ENCODE measurements at places on chromosomes 3 and 15.

DNA sequence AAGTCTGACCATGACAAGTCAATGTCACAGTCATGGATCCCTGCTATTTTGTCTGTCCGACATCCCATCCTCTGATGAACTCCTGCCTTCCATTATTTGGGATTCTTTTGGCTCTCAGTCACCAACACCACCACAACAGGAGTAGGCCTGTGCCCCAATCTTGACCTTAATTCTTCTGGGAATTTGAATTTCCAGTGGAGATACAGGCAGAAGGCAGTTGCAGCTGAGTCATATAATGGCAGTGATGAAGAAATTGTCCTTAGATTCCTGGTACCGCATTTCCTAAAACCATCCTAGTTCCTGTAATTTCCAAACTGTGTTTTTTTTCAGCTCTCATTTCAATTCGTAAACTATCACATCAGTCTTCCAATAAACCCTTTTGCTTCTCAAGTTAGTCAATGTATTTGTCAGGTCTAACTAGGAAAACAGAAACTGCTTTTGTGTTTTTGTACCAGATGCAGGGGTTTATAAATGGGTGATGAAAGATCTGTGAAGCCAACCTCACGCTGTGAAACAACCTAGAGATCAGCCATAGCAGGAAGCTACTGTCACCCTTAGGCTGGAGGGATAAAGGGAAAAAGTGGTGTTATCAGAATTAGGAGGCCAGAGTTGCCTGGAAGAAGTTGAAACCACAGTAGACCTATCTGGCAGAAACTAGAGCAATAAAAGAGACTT lies 126.3 kb upstream of the TMEM108 start:
- DNase-seq: no peak

DNA sequence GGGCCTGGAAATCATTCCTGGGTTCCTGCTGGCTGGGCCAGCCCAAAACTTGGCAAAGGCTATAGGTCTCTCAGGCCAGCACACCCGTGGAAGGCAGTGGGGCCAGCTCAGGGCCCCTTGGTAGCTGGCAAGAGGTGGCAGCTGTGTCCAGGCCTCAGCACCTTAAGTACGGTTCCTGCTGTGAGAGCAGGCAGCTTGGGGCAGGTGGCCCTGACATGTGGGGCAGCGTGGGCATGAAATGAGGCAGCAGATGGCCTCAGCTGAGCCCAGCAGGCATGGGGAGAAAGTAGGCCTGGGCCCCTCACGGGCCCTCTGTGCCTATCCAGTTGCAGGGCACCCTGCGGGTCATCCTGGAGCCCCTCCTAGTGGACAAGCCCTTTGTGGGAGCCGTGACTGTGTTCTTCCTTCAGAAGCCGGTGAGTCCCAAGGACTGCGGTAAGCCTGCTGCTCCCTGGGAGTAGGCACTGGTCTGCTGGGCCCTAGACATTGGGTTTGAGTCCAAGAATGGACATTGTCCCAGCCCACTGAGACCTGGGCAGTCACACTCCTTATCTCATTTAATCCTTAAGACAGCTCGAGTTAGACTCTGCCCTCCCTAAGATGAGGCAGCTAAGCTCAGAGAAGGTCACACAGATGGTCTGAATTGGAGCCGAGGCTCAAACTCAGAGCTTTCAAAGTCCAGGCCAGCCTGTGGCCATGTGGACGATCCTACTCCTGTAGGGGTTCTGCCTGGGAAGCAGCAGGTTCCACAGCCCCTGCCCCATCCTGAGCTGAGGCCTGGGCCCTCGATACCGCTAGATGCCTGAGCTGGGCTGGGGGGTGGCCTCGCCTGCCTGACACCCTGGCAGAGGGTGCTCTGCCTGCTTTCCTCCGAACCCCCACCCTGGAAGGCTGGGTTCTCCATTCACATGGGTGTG lies 25.5 kb downstream of the ESYT3 start:
- DNase-seq: no peak

- no peak for DNase-seq
These were observed 43.1 kb upstream of the FNDC3B start for GRCh38 chr3:171996178-171996817.

GRCh38 chr15:32909431-32909830 lies 191.6 kb downstream of the GREM1 start:
- DNase-seq: no peak

- no peak for DNase-seq
These were observed 215.5 kb downstream of the LRRC3B start for GRCh38 chr3:26838026-26838425.

DNA sequence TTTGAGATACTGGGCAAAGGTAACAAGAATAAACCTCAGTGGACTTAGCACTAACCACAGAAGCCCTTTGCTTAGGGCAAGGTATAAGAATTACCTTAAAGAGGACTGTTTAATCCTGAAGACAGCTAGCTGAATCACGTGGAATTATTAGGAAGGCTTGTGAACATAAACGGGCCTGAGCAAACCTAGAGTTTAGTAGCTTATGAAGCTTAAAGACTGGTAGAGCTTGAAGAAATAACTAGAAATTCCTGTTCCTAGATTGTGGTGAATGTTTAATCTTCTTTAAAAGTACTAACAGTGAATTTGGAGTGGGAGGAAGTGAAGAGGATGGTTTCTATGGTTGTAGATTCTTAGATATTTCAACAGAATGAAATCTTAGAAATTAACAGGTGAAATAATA lies 428.9 kb upstream of the THRB start:
- DNase-seq: no peak

DNA sequence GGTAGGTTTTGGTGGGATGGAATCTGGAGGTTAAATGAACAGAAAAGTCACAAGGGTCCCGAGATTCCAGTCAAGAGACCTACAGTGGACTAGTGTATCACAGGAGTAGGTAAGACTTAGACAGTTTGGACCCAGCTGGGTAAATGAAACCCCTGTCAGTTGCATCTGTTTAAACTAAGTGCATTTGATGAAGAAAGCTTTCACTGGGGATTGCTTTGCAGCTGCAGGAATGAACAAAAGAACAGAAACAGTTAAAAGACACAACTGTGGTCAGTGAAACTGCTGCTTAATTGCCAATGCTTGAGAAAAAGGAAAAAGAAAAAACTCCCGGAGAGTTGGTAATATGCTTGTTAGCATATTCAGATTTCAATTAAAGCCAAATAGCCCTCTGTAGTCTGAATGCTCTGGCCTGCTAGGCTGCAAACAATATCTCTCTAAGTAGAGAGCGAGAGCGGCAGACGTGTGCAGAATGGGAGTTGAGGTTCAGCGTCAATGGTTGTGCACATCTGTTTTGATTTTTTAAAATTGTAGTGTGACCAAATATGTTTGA lies 37.1 kb downstream of the OXNAD1 start:
- DNase-seq: no peak

GRCh38 chr3:70743754-70744153 lies 431.3 kb upstream of the MDFIC2 start:
- DNase-seq: no peak

DNA sequence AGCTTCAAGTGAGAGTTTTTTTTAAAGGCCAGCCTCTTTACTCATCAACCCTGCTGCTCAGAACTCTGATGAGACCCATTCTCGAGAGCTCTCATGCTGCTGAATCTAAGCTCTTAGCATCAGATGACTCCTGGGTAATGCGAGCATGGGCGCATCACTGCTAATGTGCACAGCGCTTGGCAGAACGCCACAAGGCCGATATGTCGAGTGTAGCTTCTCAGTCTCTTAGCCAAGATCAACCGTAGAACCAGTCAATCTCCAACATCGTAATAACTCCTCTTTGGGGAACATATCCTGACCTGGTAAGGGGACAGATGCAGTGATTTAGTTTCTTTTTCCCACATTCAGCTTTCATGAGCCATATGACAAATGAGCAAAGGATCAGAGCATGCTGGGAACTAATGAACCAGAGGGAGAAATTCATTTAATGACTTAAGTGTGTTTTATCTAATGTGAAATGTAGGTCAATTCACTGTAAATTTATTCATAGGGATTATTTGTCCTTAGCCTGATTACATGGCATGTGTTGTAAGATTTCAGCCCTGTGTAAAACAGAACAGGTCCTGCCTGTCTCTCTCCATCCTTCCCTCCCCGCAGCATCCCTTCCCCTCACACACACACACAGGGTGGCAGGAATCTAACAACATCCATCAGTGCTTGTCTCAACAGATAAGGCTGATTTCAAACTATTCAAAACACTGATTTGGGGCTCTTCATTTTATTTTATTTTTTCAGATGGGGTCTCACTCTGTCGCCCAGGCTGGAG lies 195.4 kb upstream of the C2CD4B start:
- peak; percentile 81 for DNase-seq

GRCh38 chr3:189344996-189345395 lies 173.2 kb downstream of the TPRG1 start:
- no peak for DNase-seq

DNA sequence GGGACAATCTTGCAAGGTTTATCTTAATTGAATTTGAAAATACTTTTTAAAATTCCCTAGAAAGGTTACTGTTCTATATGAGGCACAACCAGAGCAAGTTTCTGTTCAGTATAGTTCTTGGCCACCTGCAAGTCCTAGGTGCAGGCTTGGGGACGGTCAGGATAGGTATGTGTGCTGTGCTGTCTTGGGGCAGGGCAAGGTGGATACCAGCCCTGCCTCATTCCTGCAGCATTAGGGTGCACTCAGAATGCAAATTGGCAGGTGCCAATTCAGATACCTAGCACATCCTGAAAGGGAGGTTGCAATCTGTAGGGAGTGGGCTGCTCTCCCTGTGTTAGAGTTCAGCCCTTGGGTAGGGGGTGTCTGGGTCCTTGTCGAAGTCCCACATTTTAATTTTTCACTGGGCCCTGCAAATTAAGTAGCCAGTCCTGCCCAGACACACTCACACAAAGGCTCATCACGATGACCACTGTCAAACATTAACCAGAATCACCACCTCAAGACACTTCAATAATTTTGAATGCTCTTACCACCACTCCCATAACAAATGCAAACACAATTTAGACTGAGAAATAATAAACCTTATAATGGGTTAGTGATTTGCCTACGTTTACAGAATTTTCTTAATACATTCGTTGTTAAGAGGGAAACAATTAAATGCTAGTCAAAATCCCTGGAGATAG lies 838.0 kb upstream of the NR2F2 start:
- DNase-seq: no peak

DNA sequence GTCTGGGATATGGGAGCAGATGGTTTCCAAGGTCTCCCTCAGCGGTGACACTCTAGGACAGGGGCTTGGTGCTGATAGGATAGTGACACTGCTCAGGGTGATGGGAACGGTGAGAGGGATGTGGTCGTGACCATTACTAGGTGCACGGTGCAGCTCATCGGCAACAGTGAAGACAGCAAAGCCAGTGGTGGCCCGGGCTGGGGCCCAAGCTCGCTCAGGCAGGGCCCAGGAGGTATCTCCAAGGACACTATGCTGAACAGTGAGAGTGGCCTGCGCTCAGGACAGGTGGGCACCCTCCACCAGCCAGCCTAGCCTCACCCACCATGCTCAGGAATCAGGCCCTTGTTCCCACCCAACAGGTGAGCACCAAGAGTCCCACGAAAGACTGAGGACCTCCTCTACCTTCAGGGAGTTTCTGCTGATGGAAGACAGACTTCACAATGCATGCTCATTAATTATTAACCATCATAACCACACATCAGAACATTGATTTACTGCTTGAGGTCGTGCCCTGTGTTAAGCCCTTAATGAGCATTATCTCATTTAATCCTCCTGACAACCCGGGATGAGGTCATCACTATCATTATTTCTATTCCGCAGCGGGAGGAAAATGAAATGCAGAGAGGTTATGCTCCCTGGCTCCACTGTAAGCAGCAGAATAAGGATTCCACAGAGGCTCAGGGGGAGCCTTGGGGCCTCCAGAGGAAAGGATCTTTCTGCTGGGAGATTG lies 269.4 kb downstream of the UACA start:
- DNase-seq: no peak

DNA sequence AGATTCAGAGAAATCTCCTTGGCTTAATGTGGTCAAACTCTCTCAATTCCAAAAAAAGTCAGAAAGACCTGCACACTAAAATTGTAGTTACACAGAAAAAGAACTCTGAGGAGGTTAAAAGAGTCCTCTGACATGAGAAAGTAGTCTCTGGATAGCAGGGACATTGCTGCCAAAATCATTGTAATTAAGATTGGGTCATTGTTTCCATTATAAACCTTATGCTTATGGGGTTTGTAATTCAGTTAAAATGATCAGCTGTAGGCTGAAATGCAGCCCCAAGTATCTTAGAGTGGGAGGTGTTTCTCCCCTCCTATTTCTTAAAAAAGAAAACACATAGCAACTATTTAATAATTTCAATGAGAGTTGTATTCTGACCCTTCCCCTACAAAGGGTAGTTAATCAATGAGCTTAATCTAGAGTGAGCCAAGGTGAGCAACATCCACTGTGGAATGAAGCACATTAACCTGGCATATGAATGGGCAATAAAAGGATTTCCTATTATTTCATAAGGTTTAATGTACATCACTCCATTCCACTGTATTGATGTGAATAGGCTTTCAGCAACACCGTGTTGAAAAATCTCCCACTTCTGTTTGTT lies 406.9 kb downstream of the TIGIT start:
- DNase-seq: no peak

GRCh38 chr3:188400494-188401243 lies 246.7 kb downstream of the LPP start:
- no peak for DNase-seq

DNA sequence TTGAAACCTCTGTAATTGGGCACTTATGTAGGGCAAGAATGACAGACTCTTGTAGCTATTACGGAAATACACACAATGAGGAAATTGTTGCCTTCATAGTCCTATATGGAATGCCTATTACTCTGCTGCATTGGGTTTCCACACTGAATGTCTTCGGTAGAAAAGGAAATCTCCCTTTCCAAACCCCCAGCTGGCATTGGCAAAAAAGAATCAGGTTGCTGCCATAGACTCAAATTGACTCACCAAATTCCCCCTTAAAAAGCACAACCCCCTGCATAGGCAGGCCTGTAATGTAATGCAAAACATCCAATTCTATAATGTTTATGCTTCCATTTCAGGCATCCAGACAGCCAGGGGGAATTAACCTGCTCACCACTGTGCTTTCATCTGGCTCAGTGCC lies 44.8 kb upstream of the NTRK3 start:
- no peak for DNase-seq

- no peak for DNase-seq
These were observed 141.3 kb upstream of the UBE2E1 start for GRCh38 chr3:23664459-23664858.

DNA sequence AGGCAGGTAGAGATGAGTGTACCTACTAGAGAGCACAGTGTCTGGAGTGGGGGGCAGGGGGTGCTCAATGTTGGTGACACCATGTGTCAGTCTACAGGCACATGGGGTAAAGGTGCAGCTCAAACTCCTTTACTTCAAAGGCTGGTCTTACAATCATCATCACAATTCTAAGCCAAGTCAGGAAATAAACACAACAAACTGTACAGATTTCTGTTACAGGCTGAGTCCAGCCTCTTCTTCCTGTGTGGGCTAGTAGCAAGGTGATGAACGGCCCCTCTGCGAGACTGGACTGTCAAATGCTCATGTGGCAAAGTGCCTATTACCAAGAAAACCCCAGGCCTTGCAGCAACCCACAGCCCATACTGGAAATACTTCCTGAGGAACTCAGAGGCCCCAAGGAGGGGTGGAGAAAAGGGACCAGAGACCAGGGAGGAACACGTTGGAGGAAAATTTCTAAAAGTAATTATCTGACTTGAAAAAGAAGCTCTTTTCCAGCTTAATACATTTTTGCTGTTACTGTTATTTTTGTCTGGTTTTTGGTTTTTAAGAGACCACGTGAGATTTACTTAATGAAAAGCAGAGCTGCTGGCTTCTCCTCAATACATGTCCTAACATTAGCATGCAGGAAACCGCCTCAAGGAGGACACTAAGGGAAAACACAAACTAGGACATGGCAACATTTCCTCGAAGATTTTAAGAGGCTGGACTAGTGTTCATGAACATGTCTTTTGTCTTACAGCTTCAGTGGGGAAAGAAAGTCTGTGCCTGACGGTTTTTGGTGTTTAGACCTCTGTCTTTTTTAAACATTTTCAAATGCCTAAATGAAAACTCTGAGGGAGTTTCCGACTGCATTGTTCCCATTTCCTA lies 29.5 kb downstream of the TBC1D2B start:
- no peak for DNase-seq

Measured in NCI-H187 (cell line).